Right kidney (tissue), 9 donors: ENCODE measurements at places on chromosomes 12 and 14.

GRCh38 chr12:11685316-11685715, 35.8 kb downstream of the ETV6 start:
- no peak for DNase-seq

- no peak for DNase-seq
These were observed 40.2 kb downstream of the RASSF9 start for GRCh38 chr12:85796001-85796400.

DNA sequence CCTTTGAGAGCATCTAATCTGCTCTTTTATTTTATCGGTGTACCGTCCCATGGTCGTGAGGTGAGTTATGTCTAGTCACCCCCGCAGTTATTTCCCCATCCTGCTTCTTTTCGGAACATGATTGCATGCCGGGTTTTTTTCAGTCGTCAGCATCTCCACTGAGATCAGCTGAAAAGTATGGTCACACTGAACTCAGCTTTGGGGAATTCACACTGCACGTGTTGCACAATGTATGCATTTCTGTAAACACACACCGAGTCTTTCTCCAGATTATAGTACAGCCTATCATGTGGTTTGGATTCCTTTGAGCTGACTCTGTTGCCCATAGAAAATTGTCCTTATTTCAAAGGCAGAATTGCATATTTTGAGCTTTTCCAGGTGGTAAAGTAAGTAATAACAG, 24.6 kb downstream of the PLXNC1 start:
- no peak for DNase-seq

DNA sequence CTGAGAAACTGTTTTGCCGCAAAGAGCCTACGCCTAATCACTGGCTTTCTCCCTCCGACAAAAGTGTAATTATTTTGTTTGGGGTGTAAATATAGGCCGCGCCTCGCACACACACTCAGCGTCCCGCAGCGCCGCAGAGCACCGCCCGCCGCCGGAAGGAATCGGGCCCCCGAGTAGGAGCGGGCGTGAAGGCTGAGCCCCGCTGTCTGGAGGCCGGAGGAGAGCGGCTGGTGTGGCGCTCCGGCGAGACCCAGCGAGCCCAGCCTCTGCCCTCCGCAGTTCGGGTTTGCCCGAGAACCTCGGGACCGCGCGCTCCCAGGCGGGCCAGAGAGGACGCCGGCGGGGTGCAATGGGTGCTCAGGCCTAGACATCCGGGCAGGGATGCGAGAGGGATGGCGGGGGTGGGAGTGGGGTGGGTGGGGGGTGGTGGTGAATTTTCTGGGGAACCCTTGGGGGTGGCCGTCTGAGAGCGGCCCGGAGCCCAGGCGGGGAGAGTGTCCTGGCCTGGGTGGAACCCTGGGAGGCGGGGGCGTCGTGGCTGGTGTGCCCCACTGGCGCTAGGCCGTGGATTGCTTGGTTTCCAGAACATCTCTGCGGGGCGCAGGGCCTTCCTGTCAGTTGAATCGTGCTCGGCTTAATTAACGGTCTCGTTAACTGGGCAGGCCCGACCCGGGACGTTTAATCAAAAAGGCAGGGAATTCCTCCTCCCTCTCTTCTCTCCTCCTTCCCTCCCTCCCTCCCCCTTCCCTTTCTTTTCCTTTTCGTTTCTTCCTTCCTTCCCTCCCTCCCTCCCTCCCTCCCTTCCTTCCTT, 4.7 kb upstream of the LHX5 start:
- DNase-seq: no peak

DNA sequence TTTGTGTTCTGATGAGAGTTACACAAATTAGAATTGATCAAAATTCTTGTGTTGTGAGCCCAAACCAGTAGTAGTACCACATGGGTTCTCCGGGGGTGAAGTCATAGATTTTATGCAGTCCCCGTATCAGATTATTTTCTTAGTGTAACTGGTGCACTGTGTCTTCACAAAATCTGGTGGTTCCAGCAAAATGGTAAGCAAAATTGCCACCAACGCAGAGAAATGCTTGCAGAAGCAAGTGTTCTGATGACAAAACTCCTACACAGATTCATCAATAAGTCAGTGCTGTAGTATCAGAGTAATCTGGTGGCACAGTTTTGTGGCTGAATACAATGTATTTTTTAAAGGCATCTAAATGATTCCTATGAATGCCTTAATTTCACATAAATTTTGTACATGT, 1.3 kb upstream of the CACNA2D4 start:
- DNase-seq: no peak

DNA sequence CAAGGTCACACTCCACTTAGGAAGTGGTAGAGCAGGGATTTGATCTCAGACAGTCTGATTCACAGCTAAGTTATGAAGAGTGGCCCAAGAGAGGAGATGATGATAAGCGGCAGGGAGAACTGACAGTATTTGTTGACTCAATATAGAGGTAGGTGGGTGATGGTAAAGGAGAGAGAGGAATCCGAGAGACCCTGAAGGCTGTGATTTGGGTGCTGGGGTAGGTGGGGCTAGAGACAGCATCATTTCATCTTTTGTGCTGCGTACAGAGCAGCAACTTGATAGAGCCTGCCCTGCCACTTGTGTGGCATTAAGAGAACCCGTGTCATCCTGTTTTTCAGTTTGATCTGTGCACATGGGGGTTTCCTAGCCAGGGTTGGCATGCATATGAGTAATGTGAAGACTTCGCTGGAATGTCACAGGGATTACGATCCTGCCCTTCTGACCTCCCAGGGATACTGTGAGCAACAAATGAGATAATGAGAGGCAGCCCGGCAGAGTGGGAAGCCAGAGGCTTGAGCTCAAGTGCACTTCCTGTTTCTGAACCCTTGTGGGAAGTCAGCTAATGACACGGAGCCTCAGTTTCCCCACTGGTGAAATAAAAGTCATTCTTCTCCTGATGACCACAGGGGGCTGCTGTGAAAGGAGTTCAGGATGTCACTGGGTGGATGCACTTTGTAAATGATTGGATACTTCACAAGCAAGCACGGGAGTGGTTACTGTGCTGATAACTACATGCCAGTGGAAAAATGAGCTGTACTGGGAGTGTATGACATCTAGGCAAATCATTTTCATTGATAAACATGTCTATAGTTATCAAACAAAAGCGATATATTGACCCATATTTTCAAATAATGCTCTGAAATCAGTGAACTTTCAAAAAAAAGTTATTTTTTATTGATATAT, 59.5 kb upstream of the IGF1 start:
- DNase-seq: no peak

- no peak for DNase-seq
These were observed 136.6 kb upstream of the NEDD1 start for GRCh38 chr12:96770219-96771102.
